ENCODE measurements at places on chromosomes 6 and 20. TPM values are rescaled to one million over a fixed set of nuclear protein-coding genes. Genes with fewer than 3 reads are reported as not detected.

The NRSN1 gene
- not detected for polyA plus RNA-seq

The SH3BGRL2 gene
- 0.46 TPM for polyA plus RNA-seq

The HLA-DOA gene
- 363 TPM for polyA plus RNA-seq

The HLA-DQB2 gene
- 121 TPM for polyA plus RNA-seq

The RHAG gene
- polyA plus RNA-seq = not detected

The MTFR2 gene
- 1.5 TPM for polyA plus RNA-seq

The ID4 gene
- polyA plus RNA-seq = not detected

The CST3 gene
- polyA plus RNA-seq = 5.9 TPM

The ADA gene
- 10.5 TPM for polyA plus RNA-seq

The CYP24A1 gene
- polyA plus RNA-seq = not detected

The TPBG gene
- not detected for polyA plus RNA-seq

The MEI4 gene
- 0.13 TPM for polyA plus RNA-seq

The PPARD gene
- polyA plus RNA-seq = 8.4 TPM

The LY86 gene
- 394 TPM for polyA plus RNA-seq

The LIN28B gene
- polyA plus RNA-seq = not detected

The GLP1R gene
- not detected for polyA plus RNA-seq

The ACSS2 gene
- 4.2 TPM for polyA plus RNA-seq

The SIRPD gene
- polyA plus RNA-seq = not detected

The RPP21 gene
- polyA plus RNA-seq = 89.1 TPM

The C2 gene
- not detected for polyA plus RNA-seq

The KCNB1 gene
- polyA plus RNA-seq = not detected

The SGK2 gene
- polyA plus RNA-seq = not detected

The ZNFX1 gene
- polyA plus RNA-seq = 45.2 TPM

The ZNF322 gene
- polyA plus RNA-seq = 9.7 TPM

The MCM8 gene
- 0.93 TPM for polyA plus RNA-seq

The F13A1 gene
- polyA plus RNA-seq = 3.7 TPM

The CBLN4 gene
- polyA plus RNA-seq = not detected

The NR2E1 gene
- polyA plus RNA-seq = not detected

The ARMH2 gene
- 0.50 TPM for polyA plus RNA-seq

The RIPPLY2 gene
- not detected for polyA plus RNA-seq

The PLEKHG1 gene
- 40.2 TPM for polyA plus RNA-seq

The KIAA1755 gene
- not detected for polyA plus RNA-seq

The TMEM239 gene
- not detected for polyA plus RNA-seq

The CGA gene
- polyA plus RNA-seq = not detected

The GPX6 gene
- polyA plus RNA-seq = not detected

The FHL5 gene
- polyA plus RNA-seq = not detected

The ANGPT4 gene
- polyA plus RNA-seq = not detected

The IL17F gene
- not detected for polyA plus RNA-seq

The IL20RA gene
- not detected for polyA plus RNA-seq

The MUCL3 gene
- not detected for polyA plus RNA-seq

The GPR6 gene
- polyA plus RNA-seq = not detected

The CTAGE9 gene
- not detected for polyA plus RNA-seq

The UBE2V1 gene
- 125 TPM for polyA plus RNA-seq

The KCNQ2 gene
- 0.29 TPM for polyA plus RNA-seq

The SAMD10 gene
- polyA plus RNA-seq = 9.5 TPM

The CLPSL1 gene
- not detected for polyA plus RNA-seq

The OGFR gene
- 79.6 TPM for polyA plus RNA-seq

The RAET1G gene
- not detected for polyA plus RNA-seq

The B4GALT5 gene
- 0.48 TPM for polyA plus RNA-seq

The MAN1A1 gene
- 16.9 TPM for polyA plus RNA-seq

The GPSM3 gene
- 156 TPM for polyA plus RNA-seq

The CNR1 gene
- polyA plus RNA-seq = 2.5 TPM

Data from IgD-negative memory B cell (primary cell).